ENCODE measurements at places on chromosomes 6 and 20.

DNA sequence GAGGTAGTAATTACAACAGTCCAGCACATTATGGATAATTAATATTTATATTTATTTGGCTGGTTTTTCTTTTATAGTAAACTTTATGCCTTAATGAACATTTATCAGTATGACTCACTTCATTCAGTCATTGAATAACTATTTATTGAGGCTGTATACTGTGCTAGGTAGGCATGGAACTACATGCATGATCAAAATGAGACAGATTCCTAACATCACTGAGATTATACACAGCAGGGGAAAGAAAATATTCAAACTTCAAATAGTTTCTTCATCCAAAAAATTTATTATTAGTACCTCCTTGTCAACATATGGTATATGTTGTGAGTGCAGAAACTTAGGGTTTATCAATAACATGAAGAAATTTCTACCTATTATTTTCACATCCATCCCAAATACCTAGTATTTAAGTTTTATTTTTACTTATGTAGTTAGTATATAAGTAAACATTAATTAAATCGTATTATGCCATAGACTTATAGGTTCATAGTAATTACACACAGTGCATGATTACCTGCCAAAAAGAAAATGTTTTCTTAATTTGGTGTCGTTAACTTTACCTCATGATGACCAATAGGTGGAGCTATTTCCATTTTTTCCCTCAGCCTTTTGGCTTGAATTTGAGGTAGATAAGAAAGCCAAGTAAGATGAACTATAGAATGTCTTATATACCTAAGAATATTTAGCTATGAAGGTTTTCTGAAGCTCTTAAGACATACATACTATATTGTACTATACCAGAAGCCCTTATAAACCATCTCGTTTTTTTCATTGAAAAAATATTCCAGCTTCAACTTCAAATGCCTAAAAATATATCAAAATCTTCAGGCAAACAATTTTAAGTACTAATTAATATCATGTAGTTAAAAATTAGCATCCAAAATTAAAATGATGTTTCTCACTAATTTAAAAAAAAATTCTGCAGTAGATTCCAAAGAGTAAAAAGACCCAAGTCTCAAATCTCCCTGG, 12.5 kb upstream of the TMEM30A start:
- peak; percentile 43 for DNase-seq

- DNase-seq = no peak
Observed at GRCh38 chr20:34415079-34415478, 52.0 kb downstream of the ITCH start.

DNA sequence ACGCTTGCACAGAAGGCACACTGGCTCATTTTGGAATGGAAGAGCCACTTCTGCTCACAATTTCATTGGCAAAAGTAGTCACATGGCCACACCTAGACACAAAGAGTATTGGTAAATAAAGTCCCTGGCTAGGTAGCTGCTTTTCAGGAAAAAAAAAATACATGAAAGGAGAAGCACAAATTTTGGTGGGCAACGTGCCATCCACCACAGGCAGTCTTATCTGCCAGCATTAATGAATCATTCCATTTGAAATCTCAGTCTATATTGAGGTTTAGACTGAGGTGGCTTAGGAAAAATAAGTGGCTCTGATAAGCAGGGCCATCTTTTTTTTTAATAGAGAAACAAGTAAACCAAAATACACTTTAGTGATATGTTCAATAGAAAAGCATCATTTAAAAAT, 44.3 kb downstream of the ADGRB3 start:
- no peak for DNase-seq

DNA sequence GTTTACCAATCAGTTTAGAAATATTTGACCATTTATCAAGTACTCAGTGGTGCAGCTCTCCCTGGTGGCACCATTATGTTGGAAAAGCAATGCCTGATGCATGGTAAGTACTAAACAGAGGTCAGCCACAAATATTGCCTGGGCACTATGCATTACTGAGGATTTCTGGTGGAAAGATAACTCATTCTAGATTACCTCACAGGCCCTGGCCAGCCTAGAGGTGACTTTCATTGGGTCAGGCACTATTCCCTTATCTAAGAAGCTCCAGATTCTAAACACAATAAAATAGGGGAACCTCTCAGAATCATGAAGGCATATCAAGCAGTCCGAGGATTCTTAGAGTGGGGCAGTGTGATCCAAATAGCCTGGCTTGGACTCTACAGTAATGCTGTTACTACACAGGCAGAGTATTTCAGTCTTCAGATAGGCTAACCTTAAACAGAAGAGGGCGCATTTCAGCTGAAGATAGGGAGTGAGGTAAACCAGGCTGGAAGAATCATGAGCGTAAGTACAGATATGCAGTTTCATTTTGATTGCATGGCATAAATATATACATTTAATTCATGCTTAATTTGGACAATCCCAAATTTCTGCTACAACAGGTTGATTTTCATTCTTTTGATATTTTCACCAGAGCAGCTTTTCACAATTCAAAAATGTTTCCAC, 12.1 kb downstream of the LGSN start:
- DNase-seq = peak; percentile 68

- DNase-seq = no peak
Observed at GRCh38 chr6:17914651-17915050, 72.8 kb downstream of the KIF13A start.

DNA sequence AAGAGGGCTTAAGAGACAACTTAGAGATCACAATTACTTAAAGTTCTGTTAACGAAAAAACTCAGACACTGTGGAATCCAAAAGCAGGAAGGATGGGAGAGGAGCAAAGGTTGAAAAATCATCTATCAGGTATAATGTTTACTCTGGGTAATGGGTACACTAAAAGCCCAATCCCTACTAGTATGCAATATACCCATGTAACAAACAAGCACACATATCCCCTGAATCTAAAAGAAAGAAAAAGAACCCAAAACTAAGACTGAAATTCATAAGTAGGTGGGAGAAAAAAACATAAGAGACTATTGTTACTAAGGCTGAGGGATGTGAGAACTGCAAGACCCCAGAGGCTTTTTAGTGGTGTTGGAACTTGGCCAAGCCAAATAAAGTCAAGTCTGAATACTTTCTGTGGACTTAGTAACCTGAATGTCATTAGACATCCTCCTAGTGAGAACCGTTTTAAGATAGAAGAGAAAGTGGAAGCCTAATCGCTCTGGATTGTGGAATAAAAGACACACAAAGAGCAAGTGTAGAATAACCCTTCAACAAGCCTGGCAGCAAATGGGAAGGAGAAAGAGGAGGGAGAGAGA, 189.4 kb upstream of the RNF217 start:
- DNase-seq = no peak

DNA sequence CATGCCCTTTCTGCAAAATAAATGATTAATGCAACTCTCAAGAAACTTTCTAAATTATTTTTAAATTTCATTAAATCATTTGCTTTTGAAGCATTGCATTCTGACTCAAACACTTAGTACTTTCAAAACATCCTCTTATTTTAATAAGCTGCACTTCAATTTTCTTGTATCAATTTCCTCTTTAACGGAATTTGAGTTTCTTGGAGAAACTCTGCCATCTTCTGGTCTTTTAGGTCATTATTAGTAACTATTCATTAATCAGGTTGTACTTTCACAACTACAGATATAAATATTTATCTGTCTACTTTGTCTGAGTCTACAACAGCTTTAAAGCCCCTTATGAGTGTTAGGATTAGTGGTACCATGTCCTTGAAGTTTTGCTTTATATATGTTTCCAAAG, 30.2 kb downstream of the TMX4 start:
- DNase-seq = peak; percentile 26

- DNase-seq = no peak
Observed at GRCh38 chr6:82494367-82494766, 130.8 kb downstream of the TPBG start.

DNA sequence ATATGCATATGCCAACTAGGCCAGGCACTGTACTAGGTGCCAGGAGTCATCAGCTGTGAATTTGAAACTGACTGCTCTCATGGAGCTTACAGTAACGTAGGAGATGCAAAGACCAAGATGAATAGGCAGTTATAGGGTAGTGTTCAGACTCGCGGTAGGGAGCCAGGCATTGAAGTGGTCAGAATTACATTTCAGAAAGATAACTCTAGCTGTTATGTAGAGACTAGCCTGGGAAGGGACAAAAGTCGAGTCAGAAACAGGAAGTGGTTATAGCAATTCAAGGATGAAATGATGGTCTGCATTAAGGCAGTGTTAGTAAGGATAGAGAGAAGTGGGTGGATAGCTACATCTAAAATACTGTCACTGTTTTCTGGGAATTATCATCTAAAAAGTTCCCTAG, 56.6 kb downstream of the PCMT1 start:
- no peak for DNase-seq

GRCh38 chr20:19876828-19877460, 118.9 kb downstream of the RIN2 start:
- no peak for DNase-seq

- no peak for DNase-seq
Observed at GRCh38 chr6:7101290-7101689, 6.5 kb upstream of the RREB1 start.

DNA sequence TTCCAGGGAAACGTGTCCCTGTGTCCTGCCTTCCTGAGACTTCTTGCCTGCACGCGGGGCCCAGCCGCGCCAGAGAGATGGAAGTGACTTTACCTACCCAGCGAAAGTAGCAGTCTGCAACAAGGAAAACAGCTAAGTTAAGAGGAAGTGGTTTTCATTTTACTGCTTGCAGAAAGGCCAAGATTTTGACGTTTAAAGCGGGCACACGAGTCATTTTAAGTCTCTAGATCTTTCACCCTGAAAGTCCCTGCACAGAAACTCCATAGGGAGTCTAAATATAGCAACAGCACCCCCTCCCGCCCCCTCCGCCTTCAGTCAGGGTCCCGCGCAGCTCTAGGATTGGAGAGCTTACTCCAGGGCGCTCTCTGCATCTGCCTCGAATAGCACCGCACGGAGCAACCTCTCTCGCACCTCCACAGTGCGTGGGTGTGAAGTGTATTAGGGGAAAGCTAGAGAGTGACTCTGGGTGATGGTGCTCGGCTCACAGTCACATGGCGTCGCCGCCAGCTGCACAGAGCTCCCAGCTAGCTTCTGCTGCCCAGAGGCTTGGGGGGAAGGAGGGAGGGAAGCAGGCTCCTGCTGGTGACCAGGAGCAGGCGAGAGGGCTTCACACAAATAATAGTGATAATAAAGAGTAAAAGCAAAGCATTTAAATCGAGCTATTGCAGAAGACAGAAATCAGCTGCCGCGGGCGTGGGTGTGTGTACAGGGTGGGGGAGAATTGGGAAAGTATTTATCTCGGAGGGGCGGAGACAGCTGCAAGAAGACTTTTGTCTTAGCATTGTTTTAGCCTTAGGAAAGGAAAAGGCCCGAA, 1.8 kb upstream of the KCNQ5 start:
- peak; percentile 68 for DNase-seq

GRCh38 chr20:61437280-61438206, 185.5 kb downstream of the CDH4 start:
- no peak for DNase-seq

GRCh38 chr6:110216140-110216539, 35.9 kb downstream of the CDC40 start:
- DNase-seq = no peak

GRCh38 chr6:159890792-159891191, at the start of gene MAS1:
MAS1 (plus strand) TSS chr6:159890988; CDS start chr6:159906956, 15,968 bp downstream.
- DNase-seq = no peak

GRCh38 chr6:145544041-145544440, 191.3 kb downstream of the EPM2A start:
- DNase-seq = peak; percentile 17

- DNase-seq = no peak
Observed at GRCh38 chr6:100538086-100538485, 73.4 kb upstream of the SIM1 start.

DNA sequence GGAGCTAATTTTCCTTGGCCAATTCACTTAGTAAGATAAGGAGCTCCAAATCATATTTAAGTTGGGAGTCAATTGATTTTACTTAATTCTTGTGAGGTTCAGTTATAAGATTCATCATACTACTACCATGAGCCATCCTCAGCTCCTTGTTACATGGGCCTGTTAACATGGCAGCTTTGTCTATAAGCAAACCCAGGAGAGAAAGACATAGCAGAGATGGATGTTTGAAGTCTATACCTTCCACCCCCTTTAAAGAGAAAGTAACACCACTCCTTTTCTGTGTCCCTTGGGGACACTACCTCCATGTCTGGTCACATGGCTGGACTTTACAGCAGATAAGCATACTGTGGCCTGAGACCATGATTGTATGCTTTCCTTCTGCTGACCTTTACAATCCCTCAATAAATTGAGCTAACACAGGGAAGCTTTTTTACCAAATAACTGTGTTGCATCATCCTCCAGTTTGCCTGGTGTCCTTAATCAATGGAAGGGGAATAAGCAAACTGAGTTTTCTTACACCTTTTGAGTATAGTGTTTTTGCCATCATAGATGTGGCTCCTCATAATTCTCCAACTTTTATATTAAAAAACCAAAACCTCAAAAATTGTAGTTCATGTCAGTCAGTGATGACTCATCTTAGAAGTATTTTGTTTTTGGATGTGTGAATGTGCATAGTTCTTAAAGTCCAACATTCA, 9.8 kb upstream of the ZNFX1 start:
- DNase-seq = peak; percentile 53

GRCh38 chr6:137637121-137637520, 142.9 kb upstream of the OLIG3 start:
- DNase-seq = peak; percentile 79

DNA sequence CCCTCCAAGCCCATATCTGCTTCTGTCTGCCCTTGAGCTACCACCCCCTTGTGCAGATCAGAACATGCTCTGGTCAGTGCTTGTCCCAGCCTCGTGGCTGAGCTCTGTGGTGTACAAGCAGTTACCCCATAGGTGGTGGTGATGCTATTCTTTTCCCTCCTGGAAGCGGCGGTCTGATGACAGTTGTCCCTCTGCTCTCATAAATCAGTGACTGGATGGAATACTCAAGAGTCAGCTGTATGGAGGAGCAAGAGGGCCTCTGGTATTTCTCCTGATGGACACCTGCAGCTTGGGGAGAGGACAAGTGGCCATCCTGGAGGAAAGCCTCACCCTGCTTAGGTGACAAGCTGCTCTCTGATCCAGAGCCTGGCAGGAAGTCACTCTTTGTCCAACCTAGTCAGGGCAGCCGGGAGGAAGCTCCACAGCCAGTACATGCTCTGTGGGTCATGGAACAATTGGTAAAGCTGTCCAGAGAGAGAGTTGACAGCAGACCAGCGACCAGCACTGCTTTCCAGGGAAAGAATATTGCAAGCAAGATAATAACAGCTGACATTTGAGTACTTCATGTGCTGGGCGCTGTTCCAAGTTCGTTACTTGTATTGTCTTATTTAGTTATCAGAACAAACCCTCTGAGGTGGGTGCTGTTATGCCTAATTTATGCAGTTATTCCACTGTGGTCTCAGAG, 47.1 kb downstream of the SCAND1 start:
- no peak for DNase-seq

DNA sequence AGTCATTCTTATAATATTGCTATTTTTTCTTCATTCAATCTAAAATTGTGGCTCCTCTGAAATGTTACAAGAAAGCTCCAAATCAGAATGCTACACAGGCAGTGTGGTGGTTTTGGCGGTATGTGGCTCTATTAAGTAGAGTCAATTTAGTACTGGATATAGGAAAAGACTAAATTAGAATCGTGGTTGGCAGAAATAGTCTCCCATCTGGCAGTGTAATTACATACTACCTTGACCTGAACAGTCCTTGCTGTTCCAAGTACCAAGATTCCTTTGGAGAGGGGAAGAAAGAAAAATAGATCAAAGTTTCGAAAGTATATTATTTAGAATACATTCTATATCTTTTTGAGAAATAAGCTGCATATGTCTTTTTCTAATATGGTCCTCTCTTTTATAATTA, 78.2 kb downstream of the C6orf118 start:
- DNase-seq = no peak

GRCh38 chr6:134358320-134358719, 40.4 kb upstream of the SGK1 start:
- peak; percentile 43 for DNase-seq

GRCh38 chr6:154548130-154548830, 37.8 kb upstream of the CNKSR3 start:
- DNase-seq = no peak

Data from GM03348 (cell line).